ENCODE measurements at places on chromosomes 13 and 19. TPM values are rescaled to one million over a fixed set of nuclear protein-coding genes. Genes with fewer than 3 reads are reported as not detected.

ZNF865 gene
- 12.1 TPM for total RNA-seq

SIRT2 gene
- total RNA-seq, result 8.2 TPM

WIZ gene
- total RNA-seq, result 29.0 TPM

FAM216B gene
- total RNA-seq, result not detected

CYP4F8 gene
- not detected for total RNA-seq

KLK2 gene
- 0.69 TPM for total RNA-seq

PCDH8 gene
- total RNA-seq, result 1.2 TPM

LRRC63 gene
- not detected for total RNA-seq

COL4A2 gene
- 131 TPM for total RNA-seq

CEACAM20 gene
- not detected for total RNA-seq

MAB21L1 gene
- total RNA-seq, result not detected

SGCG gene
- total RNA-seq, result not detected

ZNF442 gene
- 1.0 TPM for total RNA-seq

CGB8 gene
- not detected for total RNA-seq

C1QTNF9B gene
- 0.28 TPM for total RNA-seq

PRRG2 gene
- 10.5 TPM for total RNA-seq

ZNF208 gene
- total RNA-seq, result not detected

ZNF813 gene
- total RNA-seq, result 30.9 TPM

ZIM2 gene
- not detected for total RNA-seq

PSG7 gene
- not detected for total RNA-seq

ANGPTL4 gene
- 1.4 TPM for total RNA-seq

PEG3 gene
- total RNA-seq, result not detected

ZNF221 gene
- 14.0 TPM for total RNA-seq

CEACAM7 gene
- 0.24 TPM for total RNA-seq

CGB5 gene
- total RNA-seq, result not detected

FXYD3 gene
- not detected for total RNA-seq

MUC16 gene
- 0.42 TPM for total RNA-seq

CYP4F22 gene
- 1.5 TPM for total RNA-seq

UCHL3 gene
- total RNA-seq, result 64.6 TPM

SBSN gene
- not detected for total RNA-seq

ZNF44 gene
- total RNA-seq, result 3.8 TPM

ERICH4 gene
- not detected for total RNA-seq

IZUMO2 gene
- total RNA-seq, result not detected

PEX11G gene
- 2.2 TPM for total RNA-seq

SLAIN1 gene
- 65.8 TPM for total RNA-seq

PLVAP gene
- not detected for total RNA-seq

KLK12 gene
- not detected for total RNA-seq

RASAL3 gene
- 1.9 TPM for total RNA-seq

YJEFN3 gene
- total RNA-seq, result 0.85 TPM

SYNGR4 gene
- total RNA-seq, result not detected

TPRX1 gene
- total RNA-seq, result 0.28 TPM
